Panc1 (cell line): ENCODE measurements at places on chromosomes 5 and 9. TPM values are rescaled to one million over a fixed set of nuclear protein-coding genes. Genes with fewer than 3 reads are reported as not detected.

Gene LHFPL2
- 25.8 TPM for total RNA-seq

DNA sequence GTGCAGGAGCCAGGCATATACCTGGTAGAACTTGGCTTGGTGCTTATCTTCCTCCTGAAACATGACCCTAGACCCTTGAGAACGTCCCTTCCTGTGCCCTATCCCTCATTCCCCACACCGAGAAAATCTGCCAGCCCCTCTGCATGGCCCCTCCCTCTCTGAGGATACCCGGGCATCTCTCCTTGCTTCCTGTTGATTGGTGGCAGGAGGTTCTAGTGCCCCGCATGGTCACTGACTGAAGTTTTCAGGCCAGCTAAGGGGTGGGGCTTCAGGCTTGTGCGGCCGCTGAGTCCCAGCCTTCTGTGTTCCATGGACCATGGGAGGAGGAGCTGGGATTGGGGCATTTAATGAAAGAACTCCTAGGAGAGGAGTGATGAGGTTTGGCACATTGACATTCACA lies 22.8 kb downstream of the IGIP start:
- no peak for DNase-seq
- no peak overlapping the region for H3K4me3 ChIP-seq
- H3K4me1 ChIP-seq, result peaks cover 5% of the 10 kb centered on the region; the same call in 1 of the 2 replicates
- H3K27ac ChIP-seq, result no peak overlapping the region
- H3K36me3 ChIP-seq, result no peaks in the 10 kb centered on the region

DNA sequence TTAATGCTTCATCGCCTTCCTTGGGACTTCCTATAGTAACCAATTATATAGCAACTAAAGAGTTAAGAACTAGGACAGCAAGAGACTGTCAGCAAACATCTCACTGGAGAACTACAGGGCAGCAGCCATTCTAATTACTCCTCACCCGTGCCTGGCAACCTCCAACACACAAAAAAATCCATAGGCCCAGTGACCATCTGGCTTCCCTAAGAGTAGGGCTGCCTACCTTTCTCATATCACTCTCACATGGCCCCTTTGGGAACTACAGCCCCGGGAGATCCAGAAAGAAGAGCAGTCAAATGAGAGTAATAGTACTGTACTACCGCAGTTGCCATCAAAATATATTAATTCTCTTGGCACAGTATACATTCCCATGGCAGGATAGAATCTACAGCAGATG lies 5.7 kb downstream of the DCAF10 start:
- H3K36me3 ChIP-seq, result no peaks in the 10 kb centered on the region; the same call in 1 of the 2 replicates
- no peaks in the 10 kb centered on the region for H3K27me3 ChIP-seq
- no peak for DNase-seq
- no peak overlapping the region for H3K27ac ChIP-seq

DNA sequence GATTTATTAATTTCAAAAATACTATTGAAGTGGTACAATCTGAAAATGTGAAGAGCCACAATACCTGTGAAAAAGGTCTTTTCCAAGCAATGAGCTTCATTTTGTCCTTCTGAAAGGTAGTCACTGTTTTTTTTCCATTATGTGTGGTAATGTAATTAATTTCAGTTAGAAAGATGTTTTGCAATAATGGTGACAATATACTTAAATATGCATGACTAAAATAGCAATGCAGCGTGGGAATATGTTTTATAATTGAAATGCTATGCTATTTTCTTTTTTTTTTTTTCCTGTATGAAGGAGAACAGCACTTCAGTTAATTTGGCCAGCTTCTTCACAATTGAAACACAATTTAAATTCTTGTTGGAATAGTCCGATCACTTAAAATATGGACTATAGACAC lies 41.9 kb downstream of the NPR3 start:
- H3K4me1 ChIP-seq, result no peaks in the 10 kb centered on the region
- H3K4me3 ChIP-seq, result no peak overlapping the region
- no peak overlapping the region for H3K27ac ChIP-seq
